Fibroblast of skin of back (primary cell): ENCODE measurements at places on chromosomes 16 and 17.

GRCh38 chr17:5437721-5438317 is 1.1 kb downstream of the C1QBP start:
- DNase-seq, result peak; percentile 32

DNA sequence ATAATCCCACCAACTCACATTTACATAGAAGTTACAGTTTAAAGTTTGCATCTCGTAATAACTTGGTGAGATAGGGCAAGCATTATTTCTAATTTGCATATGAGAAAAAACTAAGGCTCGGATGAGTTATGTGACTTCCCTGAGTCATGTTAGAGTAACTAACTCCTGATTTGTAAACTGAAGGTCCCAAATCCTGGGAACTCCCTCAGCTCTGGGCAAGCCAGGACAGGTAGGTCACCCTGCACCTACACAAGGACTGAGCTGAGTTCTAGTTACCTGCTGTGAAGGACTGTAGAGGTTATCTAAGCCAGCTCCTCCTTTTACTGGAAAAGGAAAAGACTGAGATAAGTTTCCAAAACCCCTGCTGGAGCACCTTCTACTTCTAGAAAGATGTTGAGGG is 92.1 kb upstream of the HLF start:
- no peak for DNase-seq

GRCh38 chr16:24748242-24748641 is 18.8 kb downstream of the TNRC6A start:
- DNase-seq, result peak; percentile 86

DNA sequence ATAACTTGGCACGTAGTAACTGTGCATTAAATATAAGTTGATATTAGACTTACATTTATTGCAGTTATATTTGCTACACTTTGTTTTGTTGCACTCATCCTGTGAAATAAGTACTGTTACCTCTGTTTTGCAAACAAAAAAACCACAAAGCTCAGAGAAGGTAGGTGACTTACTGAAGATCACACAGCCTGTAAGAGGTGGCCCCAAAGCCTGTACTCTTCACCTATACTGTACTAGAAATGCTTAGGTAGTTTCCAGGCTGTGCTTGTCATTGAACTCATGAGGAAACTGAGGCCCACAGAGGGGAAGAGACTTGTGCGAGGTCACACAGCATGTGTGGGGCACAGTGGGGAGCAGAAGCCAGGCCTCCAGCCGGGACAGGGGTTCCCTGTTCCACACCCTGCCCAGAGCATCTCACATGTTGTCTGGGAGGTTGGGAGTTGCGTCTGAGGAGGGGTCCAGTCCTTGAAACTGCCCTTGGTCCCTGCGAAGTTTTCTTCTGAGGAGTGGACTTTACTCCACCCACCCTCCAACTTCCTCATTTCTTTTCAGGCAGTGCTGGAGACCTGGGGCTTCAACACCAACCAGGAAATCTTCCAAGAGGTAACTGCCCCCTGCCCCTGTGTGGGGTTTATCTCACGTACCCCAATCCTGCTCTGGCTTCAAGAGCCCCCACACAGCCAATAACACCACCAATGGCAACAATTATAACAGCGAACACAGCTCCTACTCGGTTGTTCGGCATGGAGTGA is 13.0 kb downstream of the CETP start:
- no peak for DNase-seq

GRCh38 chr17:48757524-48757961 is 29.0 kb upstream of the HOXB13 start:
- no peak for DNase-seq

DNA sequence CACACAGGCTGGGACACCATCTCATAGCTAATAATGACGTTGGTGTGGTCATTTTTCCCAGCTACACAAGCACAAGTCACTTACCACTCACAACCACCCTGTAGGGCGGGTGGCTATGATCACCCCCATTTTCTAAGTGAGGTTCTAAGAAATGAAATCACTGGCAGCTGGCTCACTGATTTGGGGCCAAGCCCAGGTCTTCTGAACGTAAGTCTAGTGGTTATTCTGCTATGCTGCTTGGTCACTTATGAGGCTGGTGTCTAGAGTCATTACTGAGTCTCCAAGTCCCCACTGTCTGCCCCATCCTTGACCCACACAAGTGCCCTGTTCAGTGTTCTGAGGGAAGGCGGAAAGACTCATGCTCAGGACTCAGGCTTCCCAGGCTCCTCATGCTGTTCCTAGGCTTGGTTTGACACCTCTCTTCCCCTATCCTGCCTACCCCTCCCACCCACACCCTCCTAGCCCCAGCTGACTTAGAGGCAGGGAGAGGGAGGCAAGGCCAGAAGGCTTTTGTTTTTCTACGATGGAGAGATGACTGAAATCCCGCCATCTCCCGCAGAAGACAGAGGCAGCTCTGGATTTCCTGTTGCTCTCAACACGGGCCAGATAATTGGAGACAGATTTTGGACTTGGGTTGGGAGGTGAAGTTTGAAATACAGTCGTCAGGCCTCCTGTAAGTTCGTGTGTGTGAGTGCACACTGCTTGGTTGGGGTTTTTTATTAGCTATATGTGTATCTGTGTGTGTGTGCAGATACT is 32.2 kb downstream of the FZD2 start:
- DNase-seq, result peak; percentile 57
